ENCODE measurements at places on chromosomes 2 and 18. TPM values are rescaled to one million over a fixed set of nuclear protein-coding genes. Genes with fewer than 3 reads are reported as not detected.

Gene C1QL2
- not detected for total RNA-seq

Gene CHRNG
- not detected for total RNA-seq

Gene FAP
- 12.0 TPM for total RNA-seq

Gene CPO
- not detected for total RNA-seq

- H3K36me3 ChIP-seq: no peaks in the 10 kb centered on the region
- no peaks in the 10 kb centered on the region for H3K27me3 ChIP-seq
- no peak for DNase-seq
- H3K4me1 ChIP-seq: no peaks in the 10 kb centered on the region
- H3K27ac ChIP-seq: no peak overlapping the region
These were observed 429.1 kb upstream of the PKDCC start for GRCh38 chr2:41618754-41619153.

GRCh38 chr2:9388950-9389911 lies 34.1 kb downstream of the ITGB1BP1 start:
- peaks cover 53% of the 10 kb centered on the region for H3K36me3 ChIP-seq
- peak; percentile 9 for DNase-seq
- H3K4me1 ChIP-seq: peaks cover 35% of the 10 kb centered on the region
- peak overlapping the region; percentile 94 for H3K27ac ChIP-seq

- DNase-seq: no peak
- H3K27ac ChIP-seq: no peak overlapping the region
- no peaks in the 10 kb centered on the region for H3K27me3 ChIP-seq
- no peak overlapping the region for H3K4me3 ChIP-seq
- H3K36me3 ChIP-seq: no peaks in the 10 kb centered on the region
- no peaks in the 10 kb centered on the region for H3K4me1 ChIP-seq
These were observed 41.3 kb downstream of the MYCN start for GRCh38 chr2:15981646-15982045.

DNA sequence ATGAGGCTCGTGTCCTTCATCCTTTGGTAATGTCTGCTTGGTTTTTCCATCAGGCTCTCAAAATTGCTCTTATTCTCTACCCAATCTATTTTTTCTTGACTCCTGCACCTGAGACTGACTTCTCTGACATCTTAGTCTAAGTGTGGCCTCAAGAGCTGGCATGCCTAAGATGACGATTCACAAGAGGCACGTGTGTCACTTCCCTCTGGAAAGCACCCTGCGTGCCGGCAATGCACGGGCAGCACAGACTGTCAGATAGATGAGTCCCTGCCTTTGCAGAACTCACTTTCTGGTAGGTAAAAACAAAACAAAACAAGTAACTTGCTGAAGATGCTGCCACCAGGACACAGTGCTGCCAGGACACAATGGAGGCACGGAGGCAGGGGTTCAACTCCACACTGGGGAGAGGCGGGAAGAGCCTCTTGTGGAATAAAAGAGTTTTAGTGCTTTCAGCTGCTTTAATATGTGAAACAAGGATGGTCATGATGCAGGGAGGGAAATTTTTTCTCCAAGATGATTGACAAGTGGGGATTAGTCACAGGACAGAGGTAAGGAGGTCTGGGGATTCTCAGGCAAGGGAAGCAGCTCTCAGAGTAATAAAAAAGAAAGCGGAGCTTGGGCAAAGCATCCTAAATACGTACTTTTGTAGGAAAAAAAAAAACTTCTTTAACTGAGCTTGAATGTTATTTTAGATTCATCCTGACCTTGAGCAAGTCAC lies 27.3 kb downstream of the CYB5A start:
- no peaks in the 10 kb centered on the region for H3K27me3 ChIP-seq
- peaks cover 79% of the 10 kb centered on the region for H3K36me3 ChIP-seq
- no peaks in the 10 kb centered on the region for H3K4me1 ChIP-seq
- no peak overlapping the region for H3K4me3 ChIP-seq
- no peak for DNase-seq

GRCh38 chr2:21467910-21468309 lies 344.1 kb downstream of the TDRD15 start:
- no peaks in the 10 kb centered on the region for H3K36me3 ChIP-seq
- DNase-seq: no peak
- H3K27ac ChIP-seq: no peak overlapping the region
- no peaks in the 10 kb centered on the region for H3K4me1 ChIP-seq
- no peak overlapping the region for H3K4me3 ChIP-seq

DNA sequence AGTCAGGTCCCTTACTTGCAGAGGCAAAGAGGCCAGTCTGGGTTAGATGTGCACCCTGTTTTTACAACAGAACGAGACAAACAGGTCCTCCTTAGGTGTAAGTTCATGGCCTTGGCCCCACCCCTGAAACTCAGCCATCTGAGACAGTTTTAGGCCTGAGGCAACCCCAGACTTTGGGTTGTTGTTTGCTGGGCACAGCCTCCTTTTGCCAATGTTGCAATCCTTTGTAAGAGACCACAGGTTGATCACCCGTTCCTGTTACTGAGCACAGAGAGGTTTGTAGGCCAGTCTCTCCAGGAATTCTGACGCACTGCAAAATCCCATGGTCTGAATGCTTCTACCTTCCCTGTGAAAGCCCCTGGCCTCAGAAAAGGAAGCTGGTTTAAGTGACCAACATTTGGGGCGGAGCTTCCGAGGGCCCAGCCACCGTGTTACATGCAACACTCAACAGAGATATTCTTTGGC lies 15.5 kb upstream of the IL1RN start:
- H3K36me3 ChIP-seq: no peaks in the 10 kb centered on the region
- H3K4me3 ChIP-seq: no peak overlapping the region
- H3K27me3 ChIP-seq: no peaks in the 10 kb centered on the region
- no peaks in the 10 kb centered on the region for H3K4me1 ChIP-seq

DNA sequence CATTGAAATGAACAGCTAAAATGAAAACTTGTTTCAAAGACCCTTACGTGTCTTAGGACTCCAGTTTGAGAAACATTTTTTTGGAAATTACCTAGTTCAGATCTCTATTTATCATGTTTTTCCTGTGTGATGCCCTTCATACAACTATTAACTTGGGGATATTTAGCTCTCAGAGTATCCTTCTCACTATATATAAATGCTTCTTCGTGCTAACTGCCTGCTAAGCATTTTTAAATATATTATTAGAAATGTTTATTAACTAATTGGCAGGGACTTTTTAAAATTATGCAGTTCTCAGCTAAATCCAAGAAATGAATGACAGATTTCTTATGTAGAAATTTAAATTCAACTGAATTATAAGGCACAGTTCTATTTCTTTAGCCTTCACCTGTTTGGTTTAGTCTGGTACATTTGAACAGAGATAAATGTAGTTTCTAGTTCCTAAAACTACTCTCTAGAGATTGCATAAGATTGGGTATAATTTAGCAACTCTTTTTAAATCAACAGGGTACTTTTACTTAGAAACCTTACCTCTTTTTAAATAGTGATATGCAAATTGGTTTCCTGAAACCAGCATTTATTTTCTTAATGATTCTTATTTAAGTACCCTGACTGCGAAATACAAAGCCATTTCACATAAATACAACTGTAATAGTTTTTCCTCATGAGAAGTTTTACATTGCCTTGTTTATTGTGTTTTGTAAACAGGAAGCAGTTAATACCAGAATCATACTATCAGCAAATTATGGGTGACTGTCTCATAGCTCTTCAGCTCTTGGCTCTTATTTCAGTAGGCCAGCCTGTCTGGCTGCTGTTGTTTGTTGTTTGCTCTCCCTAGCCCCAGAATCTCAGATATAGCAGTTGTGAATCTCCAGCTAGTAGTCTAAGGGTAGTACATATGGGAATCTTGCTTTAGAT lies 140.7 kb downstream of the PTRHD1 start:
- H3K27me3 ChIP-seq: no peaks in the 10 kb centered on the region
- DNase-seq: no peak
- H3K36me3 ChIP-seq: no peaks in the 10 kb centered on the region
- no peak overlapping the region for H3K27ac ChIP-seq

DNA sequence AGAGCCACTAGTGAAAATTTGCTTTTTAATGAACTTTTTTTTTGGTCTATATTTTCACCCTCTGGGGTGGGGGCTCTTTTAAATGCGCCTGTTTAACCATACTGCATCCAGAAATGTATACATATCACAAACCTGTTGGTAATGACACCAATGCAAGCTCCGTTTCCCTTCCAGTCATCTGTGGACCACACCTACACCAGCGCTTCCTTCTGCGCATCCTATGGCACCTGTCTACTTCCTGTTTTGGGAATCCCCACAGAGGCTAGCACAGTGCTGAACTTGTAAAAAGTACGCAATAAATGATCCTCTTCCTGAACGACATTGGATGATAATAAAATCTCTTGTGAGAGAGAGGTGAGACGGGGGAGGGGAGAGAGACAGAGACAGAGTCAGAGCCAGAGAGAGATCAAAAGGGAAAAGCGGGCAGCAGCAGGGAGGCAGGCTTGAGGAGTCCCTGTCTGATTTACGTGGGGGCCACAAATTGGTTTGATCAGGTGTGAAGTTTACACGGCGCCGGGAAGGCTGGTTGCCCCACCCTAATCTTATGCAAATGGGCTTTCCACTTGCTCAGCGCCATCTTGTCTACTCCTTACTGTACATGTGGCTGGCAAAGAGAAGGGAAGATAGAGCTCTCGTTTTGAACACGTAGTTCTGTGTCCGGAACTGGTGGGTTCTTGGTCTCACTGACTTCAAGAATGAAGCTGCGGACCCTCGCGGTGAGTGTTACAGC lies 38.1 kb upstream of the SLC38A11 start:
- H3K27ac ChIP-seq: no peak overlapping the region
- no peak overlapping the region for H3K4me3 ChIP-seq
- no peaks in the 10 kb centered on the region for H3K27me3 ChIP-seq
- H3K36me3 ChIP-seq: no peaks in the 10 kb centered on the region
- DNase-seq: no peak

DNA sequence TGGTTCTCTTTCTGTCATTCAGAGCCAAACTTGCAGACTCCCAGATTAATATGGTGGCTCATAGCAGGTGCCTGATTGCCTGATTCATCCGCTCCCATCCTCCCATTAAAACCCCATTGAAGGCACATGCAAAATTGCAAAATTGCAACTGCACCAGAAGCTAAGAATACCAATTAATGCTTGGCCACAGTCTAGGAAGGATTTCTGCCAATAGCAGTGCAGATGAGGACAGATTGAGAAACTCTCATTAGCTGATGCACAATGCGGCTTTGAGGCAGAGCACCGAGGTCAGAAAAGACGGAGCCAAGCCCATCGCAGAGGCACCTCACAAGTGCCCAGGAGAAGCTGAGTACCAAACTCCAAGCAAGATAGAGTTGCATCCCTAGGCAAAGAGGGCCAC lies 172.8 kb downstream of the ARL4C start:
- H3K4me1 ChIP-seq: no peaks in the 10 kb centered on the region
- no peak for DNase-seq
- no peak overlapping the region for H3K4me3 ChIP-seq

GRCh38 chr2:61998426-61998825 lies 93.0 kb downstream of the COMMD1 start:
- no peak overlapping the region for H3K27ac ChIP-seq
- H3K4me1 ChIP-seq: no peaks in the 10 kb centered on the region
- H3K27me3 ChIP-seq: no peaks in the 10 kb centered on the region
- H3K36me3 ChIP-seq: peaks cover 14% of the 10 kb centered on the region
- H3K4me3 ChIP-seq: no peak overlapping the region

DNA sequence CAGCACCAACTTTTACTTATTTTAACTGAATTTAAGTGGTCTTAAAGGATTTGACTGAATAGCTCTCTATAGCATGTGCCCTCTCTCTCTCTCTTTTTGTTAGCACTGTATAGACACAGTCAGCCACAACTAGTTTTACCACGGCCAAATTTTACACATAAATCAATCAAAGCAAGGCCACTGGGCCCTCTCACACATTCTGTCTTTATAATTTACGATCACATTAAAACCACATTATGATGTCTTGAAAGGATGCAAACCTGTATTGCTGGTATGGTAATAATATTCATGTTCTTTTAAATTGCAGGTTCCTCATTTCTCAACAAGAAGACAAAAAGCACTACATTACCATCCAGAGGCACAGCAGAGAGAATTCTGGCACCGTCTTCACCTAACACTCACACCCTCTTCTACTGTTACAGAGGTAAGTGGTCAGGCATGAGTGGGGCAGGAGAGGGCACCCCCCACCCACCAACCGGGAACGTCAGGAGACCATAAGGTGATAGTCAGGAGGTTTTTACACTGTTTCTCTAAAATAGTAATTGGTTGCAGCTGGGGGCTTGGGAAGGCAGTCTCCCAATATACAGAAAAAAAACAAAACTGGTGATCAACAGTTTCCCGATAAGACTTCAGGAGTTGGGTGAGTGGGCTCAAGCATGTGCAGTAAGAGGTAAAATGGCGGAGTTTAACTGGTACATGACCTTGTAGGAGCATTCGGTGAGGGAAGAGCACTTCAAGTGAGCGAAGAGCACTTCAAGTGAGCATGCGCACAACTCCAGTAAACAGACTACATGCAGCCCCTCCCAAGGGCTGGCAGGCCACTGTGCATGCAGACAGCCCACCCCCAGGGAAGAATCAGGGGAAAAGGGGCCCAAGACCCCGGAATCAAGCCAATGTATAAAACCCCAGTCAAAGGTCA lies 296.7 kb downstream of the PIEZO2 start:
- H3K4me1 ChIP-seq: no peaks in the 10 kb centered on the region
- H3K36me3 ChIP-seq: no peaks in the 10 kb centered on the region
- H3K4me3 ChIP-seq: no peak overlapping the region
- no peak for DNase-seq

DNA sequence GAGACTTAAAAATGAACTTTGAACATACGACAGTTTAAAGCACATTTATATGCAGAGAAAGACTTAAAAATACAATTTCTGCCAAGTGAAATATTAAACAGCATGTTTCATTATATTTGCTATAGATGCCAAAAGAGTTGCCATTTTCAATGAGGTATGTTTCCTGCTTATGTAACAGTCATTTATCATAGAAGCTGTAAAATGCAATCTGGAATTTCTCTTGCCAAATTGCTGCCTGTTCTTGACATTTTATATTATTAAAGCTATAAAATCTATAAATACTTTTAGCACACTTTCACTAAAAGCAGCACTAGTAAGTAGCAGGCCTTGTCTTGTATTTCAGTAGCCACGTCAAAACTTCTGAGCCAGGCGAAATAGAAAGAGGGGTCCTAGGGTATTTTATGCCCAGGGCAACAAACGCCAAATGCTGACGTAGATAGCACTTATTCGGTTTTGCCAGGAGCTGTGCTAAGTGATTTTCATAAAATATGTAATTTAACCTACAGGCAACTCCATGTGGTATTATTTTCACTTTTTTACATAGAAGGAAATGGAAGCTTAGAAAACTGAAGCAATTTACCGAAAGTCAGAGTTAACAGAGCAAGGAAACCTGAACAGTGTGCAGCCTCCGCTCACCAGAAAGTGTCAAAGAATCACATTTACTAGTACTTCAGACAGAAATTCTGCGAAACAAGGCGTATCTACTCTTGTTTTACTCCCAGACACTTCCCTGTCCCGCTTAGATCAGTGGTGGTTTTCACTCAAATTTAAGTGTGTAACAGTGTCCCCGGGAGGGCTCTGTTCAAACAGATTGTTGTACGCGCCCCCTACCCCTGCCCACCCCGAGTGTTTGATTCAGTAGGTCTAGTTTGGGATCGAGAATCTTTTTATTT lies 1.2 kb upstream of the CYP20A1 start:
- no peaks in the 10 kb centered on the region for H3K27me3 ChIP-seq
- H3K27ac ChIP-seq: peak overlapping the region; percentile 95
- no peak overlapping the region for H3K4me3 ChIP-seq
- DNase-seq: no peak

GRCh38 chr2:164186591-164186990 lies 434.7 kb downstream of the GRB14 start:
- no peaks in the 10 kb centered on the region for H3K27me3 ChIP-seq
- no peak for DNase-seq
- H3K4me1 ChIP-seq: no peaks in the 10 kb centered on the region
- no peaks in the 10 kb centered on the region for H3K36me3 ChIP-seq

GRCh38 chr2:122663620-122664019 lies 908.2 kb downstream of the TSN start:
- no peak overlapping the region for H3K4me3 ChIP-seq
- H3K4me1 ChIP-seq: no peaks in the 10 kb centered on the region
- H3K27me3 ChIP-seq: no peaks in the 10 kb centered on the region
- no peak for DNase-seq

All from tibial nerve (tissue), 4 donors.